Spinal cord (tissue), 10 donors: ENCODE measurements at places on chromosomes 6 and 20. TPM values are rescaled to one million over a fixed set of nuclear protein-coding genes. Genes with fewer than 3 reads are reported as not detected.

The HEY2 gene
- 10.3 TPM for total RNA-seq

The ALDH8A1 gene
- total RNA-seq = 1.8 TPM

The RHAG gene
- 11.0 TPM for total RNA-seq

The MAP3K5 gene
- 8.5 TPM for total RNA-seq

The MICB gene
- 2.8 TPM for total RNA-seq

The OR2H2 gene
- not detected for total RNA-seq

The SIRPD gene
- total RNA-seq = not detected

The TP53TG5 gene
- 0.69 TPM for total RNA-seq

The CYP24A1 gene
- 0.28 TPM for total RNA-seq

The FAXC gene
- total RNA-seq = 11.7 TPM

The TCF19 gene
- 10.1 TPM for total RNA-seq

The DEFB110 gene
- not detected for total RNA-seq

The CST5 gene
- not detected for total RNA-seq

The HCK gene
- 9.1 TPM for total RNA-seq

The HLA-DQB1 gene
- total RNA-seq = 6.9 TPM

The FERMT1 gene
- total RNA-seq = 5.4 TPM

The NHSL1 gene
- total RNA-seq = 31.1 TPM

The IMPG1 gene
- 0.10 TPM for total RNA-seq

The SAPCD1 gene
- 3.4 TPM for total RNA-seq

The PARD6B gene
- total RNA-seq = 11.3 TPM

The GCM1 gene
- total RNA-seq = not detected

The VARS2 gene
- 20.3 TPM for total RNA-seq

The DXO gene
- 7.9 TPM for total RNA-seq

The PRKN gene
- 7.9 TPM for total RNA-seq

The HLA-DMA gene
- total RNA-seq = 9.9 TPM

The RCAN2 gene
- total RNA-seq = 16.4 TPM

The TNNC2 gene
- total RNA-seq = 1.1 TPM

The RIN2 gene
- 32.0 TPM for total RNA-seq

The TENT5A gene
- 25.2 TPM for total RNA-seq

The SRMS gene
- total RNA-seq = not detected

The NOP56 gene
- 120 TPM for total RNA-seq

The SMPDL3A gene
- total RNA-seq = 12.2 TPM

The PI3 gene
- not detected for total RNA-seq

The SPDEF gene
- total RNA-seq = 0.17 TPM

The TAF11 gene
- 26.4 TPM for total RNA-seq

The ABHD16B gene
- total RNA-seq = not detected

The SYNDIG1 gene
- 26.2 TPM for total RNA-seq

The EFCAB8 gene
- total RNA-seq = 0.10 TPM

The RAET1E gene
- 1.0 TPM for total RNA-seq

The BPI gene
- total RNA-seq = 8.7 TPM

The KCNQ5 gene
- total RNA-seq = 2.4 TPM
